ENCODE measurements at places on chromosomes 5 and 9.

GRCh38 chr5:132865668-132866341 lies 464 bp downstream of the GDF9 start:
- no peak for DNase-seq

DNA sequence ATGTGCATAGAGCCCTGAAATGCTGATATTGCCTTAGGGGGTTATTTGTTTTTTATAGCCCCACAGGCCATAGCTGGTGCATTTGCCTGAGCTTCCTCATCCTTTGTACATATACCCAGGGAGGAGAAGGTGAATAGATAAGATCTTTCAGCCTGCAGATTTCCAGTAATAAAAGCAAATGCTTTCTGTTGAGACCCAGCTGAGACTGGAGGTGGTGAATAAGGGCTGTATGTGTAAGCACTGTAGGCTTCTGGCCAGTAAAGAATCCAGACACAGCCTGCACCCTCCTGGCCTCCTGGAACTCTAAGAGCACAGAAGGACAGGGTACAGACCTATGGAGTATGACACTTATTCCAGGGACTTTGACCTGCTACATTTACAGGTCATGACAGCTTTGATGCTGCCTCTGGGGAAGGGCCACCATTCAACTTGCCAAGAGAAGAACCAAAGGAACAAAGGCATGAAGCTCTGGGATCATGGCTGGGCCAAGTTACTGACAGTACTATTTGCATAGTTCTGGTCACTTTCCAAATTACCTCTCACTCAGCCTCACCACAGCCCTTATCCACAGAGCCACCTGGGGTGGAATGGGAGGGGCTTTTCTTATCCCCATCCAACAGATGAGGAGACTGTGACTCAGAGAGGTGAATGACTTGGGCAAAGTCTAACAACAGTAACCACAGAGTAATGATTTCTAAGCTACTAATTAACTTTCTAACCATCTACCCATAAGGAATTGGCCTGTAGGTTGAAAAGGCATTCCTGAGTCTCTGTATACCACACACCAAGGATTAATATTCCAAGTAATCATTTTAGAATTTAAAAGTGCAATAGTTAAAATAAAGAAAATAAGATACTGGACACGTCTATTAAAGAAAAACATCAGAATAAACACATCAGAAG lies 604.5 kb upstream of the KLF4 start:
- DNase-seq, result no peak

DNA sequence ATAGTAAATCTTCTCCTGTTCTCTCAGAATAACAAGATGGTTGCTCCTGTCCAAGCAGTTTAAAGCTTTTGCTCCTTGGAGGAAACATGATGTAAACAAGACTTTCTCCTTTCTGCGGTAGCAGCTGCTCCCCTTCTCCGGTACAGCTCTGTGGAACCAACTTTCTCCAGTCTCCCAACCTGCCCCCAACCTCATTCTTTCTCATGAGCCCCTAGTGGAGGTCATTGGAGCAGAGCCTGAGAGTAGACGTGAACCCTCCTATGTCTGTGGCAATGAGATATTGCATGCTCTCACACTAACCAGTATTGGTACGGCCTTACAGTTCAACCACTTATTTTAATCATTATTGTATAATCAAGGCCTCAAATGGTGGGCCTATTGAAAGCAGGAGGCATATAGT lies 483.8 kb upstream of the CDH10 start:
- no peak for DNase-seq

- DNase-seq, result no peak
Observed at GRCh38 chr9:136798708-136799078, 2.6 kb downstream of the CCDC183 start.

- no peak for DNase-seq
Observed at GRCh38 chr9:107918749-107919148, 429.2 kb upstream of the KLF4 start.

- DNase-seq, result no peak
Observed at GRCh38 chr5:74352256-74352655, 288.3 kb downstream of the ENC1 start.

Measured in stimulated activated CD8-positive, alpha-beta memory T cell treated with anti-CD3 and anti-CD28 coated beads, Interleukin-2, amount 100 ng/mL, for 1 hour (primary cell).